ENCODE measurements at places on chromosomes 2 and 18.

DNA sequence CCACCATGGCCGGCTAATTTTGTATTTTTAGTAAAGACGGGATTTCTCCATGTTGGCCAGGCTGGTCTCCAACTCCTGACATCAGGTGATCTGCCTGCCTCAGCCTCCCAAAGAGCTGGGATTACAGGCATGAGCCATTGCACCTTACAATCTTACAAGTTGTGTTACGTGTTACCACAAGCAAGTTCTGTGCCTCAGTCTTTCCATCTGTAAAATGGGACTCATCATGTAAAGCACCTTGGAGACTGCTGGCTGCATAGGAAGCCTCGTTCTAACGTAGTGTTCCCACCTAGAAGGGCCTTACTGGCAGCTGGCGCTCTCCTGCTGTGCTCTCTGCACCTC lies 10.0 kb downstream of the DNAJB2 start:
- DNase-seq: no peak

- no peak for DNase-seq
These were observed 8.6 kb upstream of the CDCA7 start for GRCh38 chr2:173346035-173346434.

DNA sequence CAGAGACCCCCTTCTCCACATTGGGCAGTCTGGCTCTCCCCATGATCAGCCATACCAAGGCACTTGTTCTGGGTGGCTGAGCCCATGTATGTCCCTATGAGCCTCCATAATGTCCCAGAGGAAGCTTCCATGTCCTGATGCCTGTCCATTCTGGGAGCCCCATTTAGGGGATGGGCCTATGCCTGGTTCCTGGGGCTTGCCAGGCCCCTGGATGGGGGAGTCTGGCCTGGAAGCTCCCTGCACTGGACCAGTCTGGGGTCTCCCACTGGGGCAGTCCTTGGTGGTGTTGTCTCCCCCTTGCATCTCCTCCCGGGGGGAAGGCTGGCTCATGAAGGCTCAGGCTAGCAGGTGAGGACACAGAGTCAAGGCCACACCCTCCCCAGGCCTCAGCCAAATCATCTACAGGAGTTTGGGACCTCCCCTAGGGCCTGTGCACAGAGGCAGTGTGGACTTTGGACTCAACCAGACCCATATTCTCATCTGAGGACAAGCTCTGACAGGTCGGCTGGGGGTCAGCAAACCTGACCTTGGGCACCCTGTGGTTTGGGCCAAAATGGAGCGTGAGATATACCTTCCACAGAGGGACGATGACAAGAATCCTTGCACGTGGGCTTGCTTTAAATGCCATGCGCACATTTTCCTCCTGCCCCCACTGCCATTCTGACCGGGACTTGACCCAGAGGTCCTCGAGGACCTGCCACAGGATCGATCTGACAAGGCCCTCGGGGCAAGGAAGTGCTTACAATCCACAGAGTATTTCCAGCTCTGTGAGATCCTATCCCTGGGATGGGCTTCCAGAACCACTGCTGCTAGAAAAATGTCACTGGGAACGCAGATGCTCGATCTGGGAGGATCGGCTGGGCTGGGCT lies 38.8 kb downstream of the INHBB start:
- DNase-seq: no peak

DNA sequence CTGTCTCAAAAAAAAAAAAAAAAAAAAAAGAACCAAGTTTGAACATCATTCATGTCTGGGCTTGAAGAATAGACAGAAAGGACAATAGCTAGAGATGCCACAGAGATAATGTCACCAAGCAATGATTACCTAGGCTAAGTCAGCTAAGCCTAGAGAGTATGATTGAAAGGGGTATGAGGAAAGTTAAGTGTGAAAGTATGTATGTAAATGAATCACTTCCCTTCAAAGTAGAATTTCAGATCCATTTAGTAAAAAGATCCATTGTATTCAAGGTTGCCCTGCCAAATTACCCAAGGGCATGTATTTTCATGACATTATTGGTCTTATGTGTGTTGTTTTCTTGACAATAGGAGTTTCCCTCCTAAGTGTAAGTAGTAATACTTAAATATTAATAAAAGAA lies 34.1 kb upstream of the SLC39A10 start:
- no peak for DNase-seq

DNA sequence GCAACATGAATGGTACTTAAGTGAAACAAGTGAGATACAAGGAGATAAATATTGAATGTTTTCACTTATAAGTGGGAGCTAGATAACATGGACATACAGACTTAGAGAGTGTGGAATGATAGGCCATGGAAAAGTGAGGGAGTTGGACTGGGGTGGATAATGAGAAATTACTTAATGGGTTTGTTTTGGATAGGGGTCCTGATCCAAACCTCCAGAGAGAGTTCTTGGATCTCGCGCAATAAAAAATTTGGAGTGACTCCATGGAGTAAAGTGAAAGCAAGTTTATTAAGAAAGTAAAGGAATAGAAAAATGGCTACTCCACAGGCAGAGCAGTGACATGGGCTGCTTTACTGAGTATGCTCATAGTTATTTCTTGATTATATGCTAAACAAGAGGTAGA lies 508.9 kb downstream of the CNTNAP5 start:
- no peak for DNase-seq

DNA sequence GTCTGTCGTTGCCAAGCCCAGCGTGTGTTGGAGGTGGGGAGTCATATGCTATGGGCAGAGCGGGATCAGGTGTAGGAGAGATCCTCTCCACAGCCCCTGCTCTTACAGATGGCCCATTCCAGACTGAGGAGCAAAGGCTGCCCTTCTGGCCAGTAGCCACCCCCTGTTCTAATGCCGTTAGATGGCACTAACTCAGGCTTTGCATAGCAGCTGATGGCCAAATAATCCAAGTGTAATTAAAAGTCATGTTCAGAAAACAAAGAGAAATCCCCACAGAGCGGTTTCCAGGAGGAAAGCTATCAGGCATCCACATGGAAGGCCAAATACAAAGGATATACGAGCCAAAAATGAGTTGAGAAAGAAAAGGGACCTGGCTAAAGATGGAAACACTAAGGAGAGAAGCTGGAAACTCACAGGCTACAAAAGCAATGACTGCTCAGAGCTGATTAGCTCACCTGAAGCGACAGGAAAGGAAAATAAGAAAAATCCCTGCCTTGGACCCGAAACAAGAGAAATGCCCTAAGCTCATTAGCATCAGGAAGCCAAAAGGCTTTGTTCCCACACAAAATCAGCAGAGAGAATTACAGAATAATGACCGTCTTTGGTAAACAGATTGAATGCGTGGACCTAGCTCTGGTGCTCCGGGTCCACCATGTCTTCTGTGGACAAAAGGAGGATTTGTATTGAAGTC lies 1002.4 kb upstream of the KLHL29 start:
- no peak for DNase-seq

GRCh38 chr2:29016504-29016903 lies 35.4 kb downstream of the TOGARAM2 start:
- no peak for DNase-seq

DNA sequence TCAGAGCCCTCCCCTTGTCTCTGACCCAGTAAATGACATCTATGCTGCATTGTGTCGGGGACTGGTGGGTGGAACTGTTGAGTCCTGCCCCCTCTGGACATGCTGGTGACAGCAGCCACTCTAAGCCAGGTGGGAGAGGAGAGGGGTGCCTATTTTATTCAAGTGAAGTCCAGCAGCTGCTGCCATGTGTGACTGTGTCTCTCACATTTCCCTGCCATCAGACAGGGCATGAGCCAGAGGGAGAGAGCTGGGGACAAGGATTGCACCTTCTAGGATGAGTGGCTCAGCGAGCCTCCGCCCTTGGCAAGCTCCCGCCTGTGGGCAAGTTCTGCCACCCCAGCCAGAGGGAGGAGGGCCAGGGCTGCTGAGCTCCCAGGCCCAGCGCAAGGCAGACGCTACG lies 13.7 kb downstream of the NGEF start:
- DNase-seq: no peak

DNA sequence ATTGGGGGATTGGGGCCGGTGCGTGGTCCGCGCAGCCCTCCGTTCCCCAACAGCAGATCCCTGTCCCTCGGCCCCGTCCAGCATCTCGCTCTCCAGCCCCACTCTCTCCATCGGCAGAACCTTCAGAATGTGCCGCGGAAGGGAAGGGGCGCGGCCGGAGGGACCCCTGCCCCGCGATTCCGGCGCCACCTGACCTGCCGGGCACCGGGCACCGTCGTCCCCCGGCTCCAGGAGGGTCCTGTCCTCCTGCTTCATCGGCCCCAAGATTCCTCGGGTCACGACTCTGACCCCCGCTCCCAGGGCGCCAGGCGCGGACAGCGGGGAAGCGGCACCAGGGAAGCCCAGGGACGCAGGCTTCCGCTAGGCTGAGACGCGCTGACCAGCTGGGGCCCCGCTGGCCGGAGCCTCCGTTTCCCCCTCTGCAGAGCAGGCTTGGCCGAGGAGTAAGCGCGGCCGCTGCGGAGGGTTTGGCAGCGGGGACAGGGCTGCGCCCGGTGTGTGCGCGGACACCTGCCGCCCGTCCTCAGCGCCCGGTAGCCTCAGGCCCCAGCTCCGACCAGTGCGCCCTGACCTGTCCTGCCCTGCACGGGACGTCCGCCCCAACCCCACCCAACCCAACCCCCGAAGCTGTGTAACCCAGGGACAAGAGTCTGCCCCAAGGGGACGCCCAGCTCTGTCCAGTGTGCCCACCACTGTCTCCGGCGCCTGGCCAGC lies 16.8 kb upstream of the BOK start:
- no peak for DNase-seq

GRCh38 chr18:76456823-76457222 lies 38.2 kb downstream of the ZNF516 start:
- DNase-seq: no peak

GRCh38 chr2:40208463-40208862 lies 243.4 kb downstream of the SLC8A1 start:
- no peak for DNase-seq

DNA sequence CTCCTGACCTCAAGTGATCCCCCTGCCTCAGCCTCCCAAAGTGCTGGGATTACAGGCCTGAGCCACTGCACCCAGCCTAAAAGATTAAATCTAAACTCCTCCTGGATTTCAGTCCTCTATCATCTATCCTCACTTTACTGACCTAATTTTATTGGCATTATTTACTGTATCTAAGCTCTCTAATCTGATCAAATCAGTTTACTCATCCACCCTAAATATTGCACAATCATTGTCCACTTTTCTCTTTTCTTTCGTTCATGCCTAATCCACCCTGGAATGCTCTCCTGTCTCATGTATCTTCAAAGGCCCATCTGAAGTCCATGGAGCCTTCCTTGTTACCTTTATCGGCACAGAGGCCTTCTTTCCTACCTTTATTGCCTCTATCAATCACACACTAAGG lies 31.6 kb upstream of the GPR155 start:
- DNase-seq: no peak

- no peak for DNase-seq
These were observed 269.7 kb upstream of the ZNF521 start for GRCh38 chr18:25621682-25622081.

DNA sequence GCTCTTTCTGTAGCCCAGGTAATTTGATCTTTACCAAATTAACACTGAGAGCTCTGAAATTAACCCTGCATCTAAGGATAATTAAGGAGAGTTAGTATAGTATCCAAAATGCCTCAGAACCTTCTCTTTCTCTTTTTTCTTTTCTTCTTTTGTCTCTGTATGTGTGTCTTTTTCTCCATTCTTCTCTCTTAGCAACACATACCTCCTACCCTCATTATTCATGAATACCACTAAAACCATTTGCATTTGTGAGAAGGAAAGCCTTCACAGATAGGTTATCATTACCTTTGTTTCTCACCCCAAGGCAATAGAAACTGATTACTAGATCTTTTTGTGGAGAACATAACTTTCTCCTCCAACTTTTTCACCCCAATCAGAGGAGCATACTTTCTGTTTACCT lies 376.5 kb upstream of the NXPH2 start:
- no peak for DNase-seq

- DNase-seq: peak; percentile 51
These were observed 96.8 kb upstream of the TRIB2 start for GRCh38 chr2:12619975-12620374.

- peak; percentile 19 for DNase-seq
These were observed 52.2 kb downstream of the NCOA1 start for GRCh38 chr2:24543252-24543651.

- DNase-seq: no peak
These were observed 110.9 kb upstream of the PNPT1 start for GRCh38 chr2:55804535-55804934.

DNA sequence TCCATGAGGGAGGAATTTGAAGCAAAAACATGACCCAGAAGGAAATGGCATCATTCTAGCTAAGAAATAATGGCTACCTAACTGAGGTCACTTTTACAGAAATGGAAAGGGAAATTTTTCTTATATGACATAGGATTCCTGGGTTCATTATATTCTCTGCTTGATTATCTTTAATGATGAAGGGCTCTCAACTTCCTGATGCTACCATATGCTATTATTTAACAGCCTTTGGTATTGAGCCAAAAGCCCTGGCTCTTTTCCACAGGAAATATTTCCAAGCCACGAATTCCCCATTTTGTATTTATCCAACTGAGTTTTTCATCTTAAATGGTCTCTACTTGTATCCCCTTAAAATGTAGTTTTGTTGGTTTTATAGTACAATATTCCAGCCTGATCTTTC lies 63.2 kb upstream of the NPAS2 start:
- no peak for DNase-seq

GRCh38 chr2:38438883-38439612 lies 62.0 kb upstream of the ATL2 start:
- DNase-seq: peak; percentile 30

DNA sequence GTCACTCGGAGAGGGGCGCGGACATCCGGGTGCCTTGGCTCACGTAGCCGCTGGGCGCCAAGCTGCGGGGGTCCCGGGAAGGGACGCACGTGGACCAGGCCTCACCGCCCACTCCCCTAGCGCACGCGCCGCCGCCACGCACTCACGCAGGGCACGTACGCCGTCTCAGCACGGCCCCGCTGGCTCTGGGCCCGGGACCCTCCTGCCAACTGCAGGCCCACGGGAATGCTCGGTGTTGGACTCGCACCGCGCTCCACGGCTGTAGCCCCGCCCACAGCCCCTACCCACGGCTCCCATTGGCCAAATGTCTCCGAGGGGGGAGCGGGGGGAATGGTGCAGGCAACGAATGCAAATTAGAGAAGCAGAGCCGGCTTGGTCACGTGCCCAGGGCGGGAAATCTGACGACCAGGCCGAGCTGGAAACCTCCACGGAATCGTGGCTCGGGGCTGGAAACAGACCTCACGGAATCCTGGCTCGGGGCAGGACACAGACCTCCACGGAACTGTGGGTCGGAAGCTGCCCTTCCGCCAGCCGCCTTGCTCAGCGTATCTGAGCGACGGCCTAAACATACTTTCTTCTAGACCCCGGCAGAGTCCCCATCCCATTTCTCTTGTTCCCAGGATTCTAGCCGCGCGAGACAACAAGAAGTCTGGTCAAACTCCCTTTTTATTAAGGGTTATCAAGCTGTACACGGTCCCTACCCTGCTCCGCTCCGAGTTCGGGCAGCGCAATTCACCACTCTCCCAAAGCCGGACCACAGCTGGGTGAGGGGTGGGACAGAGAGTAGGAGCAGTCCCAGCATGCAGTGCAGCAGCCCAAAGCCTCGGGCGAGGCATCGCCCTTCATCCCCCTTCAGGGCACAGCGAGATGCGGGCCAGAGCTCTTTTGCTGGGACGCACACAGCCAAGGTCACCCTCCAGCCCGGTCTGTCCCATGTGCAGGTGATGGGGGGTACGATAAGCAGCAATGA lies at the start of gene ABCB6:
Gene ABCB6 (minus strand): TSS at position 227 of the 970 bp plus-strand sequence. CDS start 285 bp downstream, outside the sequence.
- peak; percentile 90 for DNase-seq

Measured in stimulated activated naive CD8-positive, alpha-beta T cell treated with anti-CD3 and anti-CD28 coated beads, Interleukin-15, Interleukin-2, amounts not matched to agents 100 U/mL and 50 U/mL, for 24 hours (primary cell).